ENCODE measurements at places on chromosomes 4 and X.

DNA sequence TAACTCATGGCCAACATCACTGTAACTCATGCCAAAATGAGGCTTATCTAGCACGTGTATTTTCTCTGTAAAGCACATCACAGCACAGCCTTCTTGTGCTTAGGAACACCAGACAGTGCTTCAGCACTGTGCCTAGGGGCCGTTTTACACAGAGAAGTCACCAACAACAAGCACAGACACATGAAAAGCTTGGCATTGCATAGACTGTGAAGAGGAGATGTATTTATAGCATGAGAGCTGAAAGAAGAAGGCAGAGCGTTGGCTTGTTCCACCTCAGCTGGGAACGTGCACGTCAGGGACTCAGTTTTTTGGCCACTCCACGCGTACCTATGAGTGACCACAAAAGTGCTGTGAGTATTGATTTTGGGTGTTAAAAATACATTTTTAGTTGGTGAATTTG is 116.3 kb upstream of the SFRP2 start:
- no peak for DNase-seq

DNA sequence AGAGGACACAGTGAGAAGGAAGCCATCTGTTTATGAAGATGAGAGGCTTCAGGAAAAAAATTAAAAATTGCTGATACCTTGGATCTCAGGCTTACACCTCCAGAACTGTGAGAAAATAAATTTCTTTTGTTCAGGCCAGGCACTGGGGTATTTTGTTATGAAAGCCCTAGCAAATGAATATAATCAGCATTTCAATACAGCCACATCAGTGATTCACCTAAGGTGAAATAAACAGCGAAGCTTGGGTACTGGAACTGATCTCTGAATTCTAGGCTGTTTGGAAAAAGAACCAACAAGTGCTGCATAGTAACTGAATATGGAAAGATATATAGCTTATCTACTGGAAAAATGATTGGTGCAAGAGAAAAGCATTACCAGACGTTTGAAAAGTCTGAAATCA is 88.5 kb downstream of the PDS5A start:
- no peak for DNase-seq

DNA sequence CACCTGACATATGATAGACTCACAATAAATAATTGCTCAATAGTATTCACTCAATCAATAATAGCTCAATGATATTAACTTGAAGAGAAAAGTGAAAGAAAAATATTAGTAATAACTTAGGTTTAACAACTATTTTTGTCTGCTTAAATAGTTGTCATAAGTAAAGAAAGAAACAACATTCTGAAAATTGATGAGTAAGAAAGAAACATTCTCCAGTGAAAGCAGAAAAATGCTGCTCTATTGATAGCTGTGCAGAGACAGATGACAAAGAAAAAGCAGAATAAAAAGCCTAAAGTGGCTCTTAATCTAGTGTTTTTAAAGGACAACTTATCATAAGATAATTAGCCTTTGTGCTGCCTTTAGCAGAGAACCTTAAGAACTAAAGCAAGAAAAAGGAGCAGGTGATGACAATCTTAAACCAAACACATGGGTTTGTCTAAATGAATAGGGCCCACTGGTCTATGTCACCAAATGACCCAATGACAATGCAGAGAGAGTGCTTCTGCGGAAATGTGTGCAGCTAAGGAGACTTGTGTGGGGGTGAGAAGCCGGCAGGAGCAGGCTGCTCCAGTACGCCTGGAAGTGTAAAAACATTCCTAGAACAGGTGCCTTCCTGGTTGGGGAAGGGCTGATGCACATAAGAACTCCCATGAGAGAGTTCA is 13.2 kb downstream of the HS3ST1 start:
- DNase-seq = no peak

DNA sequence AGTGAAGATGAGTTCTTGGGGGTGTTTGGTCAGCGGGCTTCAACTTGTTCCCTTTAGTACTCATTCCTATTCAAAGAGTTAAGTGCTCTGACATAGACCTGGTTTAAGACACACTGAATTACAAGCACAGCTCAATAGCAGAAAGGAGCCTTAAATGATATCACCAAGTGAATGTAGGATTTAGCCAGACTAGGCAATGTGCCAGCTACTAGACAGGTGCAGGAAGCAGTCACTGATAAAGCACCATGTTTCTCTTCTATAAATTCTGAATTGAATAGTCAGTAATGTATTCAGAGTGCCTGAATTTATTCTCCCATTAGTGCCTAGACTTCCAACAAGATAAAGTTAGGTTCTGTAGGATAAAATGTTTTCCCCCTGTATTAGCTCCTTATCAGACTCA is 63.6 kb downstream of the ASB9 start:
- peak; percentile 2 for DNase-seq

- DNase-seq = no peak
Measured at GRCh38 chr4:125710766-125711165, 396.0 kb downstream of the FAT4 start.

DNA sequence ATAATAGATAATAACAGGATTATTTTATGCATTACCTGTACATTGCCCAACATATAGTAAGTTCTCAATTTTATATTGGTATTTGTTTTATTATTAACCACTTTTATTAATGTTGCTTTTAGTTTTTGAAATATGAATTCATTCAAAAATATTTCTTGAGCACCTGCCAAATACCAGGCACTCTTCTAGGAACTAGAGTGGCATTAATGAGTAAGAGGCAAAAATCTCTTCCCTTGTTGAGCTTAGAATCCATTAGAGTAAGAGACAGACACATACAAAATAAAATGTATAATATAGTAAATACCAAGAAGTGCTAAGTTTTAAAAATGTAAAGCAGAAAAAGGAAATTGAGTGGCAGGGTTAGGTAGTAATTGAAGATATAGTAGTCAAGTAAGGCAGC is 45.8 kb downstream of the TET2 start:
- no peak for DNase-seq

DNA sequence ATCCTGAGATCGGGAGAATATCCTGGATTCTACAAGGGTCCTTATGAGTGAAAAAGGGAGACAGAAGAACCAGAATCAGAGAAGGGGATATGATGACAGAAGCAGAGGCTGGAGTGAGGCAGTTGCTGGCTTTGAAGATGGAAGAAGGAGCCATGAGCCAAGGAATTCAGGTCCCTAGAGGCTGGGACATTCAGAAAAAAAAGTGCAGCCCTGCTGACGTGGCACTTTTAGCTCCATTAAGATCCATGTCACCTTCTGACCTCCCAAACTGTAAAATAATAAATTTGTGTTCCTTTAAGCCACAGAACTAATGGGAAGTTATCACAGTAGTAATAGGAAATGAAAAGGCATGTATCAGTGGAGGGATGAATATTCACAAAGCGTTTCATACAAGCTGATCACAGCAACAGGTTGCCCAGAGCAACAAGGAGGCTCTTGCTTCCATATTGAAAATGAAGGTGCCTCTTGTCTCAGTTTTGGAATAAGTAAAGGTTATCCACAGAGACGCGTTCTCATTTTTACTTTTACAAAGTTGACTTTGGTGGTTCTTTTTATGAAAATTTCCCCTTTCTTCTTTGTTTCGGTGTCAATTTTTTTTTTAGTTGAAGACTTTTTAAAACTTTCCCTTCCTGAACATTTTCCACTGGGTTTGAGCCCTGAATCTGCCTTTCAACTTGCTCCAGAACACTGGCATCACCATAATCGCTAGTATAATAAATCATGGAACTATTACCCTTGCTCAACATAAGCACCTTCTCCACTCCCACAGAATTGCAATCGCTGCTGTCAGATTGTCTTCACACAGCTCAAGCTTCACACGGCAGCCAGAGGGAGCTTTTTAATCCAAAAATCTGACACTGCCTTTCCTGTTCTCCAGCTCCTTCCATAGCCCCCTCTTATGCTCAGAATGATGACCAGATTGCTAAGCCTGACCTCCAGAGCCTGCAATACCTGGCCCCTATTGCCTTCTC is 127.6 kb upstream of the RBPJ start:
- no peak for DNase-seq

DNA sequence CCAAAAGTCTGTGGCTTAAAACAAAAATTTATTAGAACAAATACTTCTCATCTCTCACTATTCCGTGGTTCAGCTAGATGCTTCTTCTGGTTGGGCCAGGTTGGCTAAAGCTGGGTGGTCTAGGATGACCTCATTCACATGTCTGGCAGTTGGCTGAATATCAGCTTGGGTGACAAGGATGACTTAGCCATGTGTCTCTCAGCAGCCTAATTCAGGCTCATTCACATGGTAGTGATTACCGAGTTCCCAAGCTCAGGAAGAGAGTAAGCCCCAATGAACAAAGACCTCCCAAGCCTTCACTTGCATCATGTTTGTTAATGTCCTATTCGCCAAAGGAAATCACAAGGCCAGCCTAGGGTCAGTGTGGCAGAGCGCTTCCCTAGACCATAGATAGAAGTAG is 119.4 kb downstream of the FANCB start:
- DNase-seq = no peak

DNA sequence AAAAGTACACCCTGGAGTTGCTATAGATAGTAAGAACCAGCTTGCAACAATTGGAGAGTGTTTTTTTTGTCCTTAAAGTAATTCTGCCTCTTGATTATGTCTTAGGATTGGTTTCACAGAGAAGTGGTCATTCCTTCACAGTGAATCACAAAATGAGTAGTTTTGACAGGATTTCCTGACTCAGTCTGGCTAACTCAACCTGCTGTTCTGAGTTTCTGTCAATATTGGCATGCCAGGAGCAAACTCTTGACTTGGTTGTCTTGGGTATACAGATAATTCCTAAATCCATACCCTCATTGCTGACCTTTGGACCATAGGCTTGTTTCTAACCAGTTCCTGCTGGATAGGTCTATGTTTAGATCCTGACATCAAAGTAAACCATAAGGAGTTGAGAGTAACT is 9.4 kb downstream of the FHIP1A start:
- no peak for DNase-seq

DNA sequence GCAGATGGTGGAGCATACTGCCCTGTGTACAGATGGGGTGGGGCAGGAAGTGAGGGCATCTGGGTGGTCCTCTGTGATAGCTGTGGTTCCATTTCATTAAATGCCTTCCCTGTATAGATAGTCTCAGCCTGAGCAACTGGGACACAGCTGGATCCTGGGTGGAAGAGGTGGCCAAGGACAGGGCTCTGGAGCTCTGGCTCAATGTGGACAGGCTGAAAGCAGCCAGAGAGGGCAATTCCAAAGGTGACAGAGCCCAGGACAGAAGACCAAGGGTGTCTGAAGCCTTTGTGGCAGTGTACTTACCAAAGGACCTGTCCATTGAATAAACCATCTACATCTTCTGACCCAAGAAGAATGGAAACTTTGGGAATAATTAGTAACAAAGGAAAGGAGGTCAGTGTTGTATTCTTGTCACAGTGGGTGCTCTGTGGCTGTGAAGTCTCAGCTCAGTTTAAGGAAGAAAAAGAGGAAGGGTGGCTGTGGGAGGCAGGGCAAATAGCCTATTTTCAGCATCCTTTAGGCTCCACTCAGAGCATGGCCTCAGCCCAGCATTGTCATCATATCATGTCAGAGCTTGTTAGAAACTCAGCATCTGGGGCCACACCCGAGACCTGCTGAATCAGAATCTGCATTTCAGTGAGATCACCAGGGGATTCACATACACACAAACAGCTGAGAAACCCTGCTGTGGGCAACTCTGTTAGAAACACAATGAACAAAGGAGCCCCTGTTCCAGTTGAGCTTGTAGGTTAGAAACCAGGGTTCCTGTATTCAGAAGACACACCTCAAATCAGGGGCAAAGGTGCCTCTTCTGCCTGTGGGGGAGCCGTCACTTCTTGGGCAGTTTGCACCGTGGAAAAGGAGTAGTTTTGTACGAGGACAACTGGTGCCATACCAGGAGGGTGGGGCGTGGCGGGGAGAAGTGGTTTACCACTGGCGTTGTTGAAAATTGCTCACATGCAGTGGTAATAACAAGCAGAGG is 168.6 kb downstream of the PTTG2 start:
- no peak for DNase-seq

DNA sequence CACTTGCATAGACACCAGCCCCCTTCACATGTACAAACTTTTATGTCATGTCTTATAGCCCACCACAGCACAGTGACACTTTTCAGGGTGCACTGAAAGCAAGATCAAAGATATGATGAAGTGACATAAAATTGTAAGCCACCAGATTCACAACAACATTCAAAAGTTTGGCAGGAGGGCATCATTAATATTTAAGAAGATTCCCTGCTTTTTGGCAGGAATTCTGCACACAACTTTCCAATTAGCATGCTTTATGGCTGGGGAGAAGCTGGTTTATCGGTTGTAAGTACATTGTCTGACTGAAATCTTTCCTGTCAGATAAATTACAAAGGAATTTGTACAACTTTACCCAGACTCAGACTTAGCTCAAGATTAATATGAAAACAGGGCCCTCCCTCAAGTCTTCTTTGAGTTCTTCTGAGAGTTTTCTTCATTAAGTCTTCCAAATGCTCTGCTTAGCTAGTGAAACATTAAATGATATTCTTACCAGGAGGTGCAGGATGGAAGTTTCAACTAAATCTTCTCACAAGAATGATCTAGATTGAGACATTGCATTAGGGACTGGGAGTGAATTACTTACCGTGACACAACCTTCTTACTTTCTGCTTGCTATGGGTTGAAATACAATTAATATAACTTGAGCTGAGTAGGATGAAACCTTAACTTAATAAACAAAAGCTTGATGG is 523.8 kb downstream of the PPARGC1A start:
- DNase-seq = no peak

GRCh38 chr4:184282895-184283654 is 65.4 kb upstream of the ENPP6 start:
- no peak for DNase-seq

DNA sequence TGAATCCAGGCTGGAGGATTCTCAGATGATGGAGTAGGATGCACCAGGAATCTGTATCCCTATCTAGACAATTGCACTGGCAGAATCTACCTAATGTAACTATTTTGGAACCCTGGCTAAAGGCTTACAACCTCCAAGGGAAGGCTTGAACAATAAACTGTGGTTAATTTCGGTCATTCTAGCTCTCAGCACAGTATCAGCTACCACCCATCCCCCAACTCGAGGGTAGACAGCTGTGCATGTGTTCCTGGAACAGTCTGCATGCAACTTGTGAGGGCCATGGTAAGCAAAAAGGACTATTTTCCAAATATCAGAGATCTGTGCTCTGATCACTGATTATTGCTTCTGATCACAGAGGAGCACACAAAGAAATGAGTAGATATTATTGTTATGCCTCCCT is 34.0 kb downstream of the ELF2 start:
- no peak for DNase-seq

GRCh38 chr4:150518559-150518958 is 63.4 kb upstream of the MAB21L2 start:
- DNase-seq = no peak

- DNase-seq = peak; percentile 63
Measured at GRCh38 chrX:54640736-54641135, 110.7 kb downstream of the GNL3L start.

- no peak for DNase-seq
Measured at GRCh38 chr4:68962868-68963267, 11.3 kb upstream of the UGT2A3 start.

DNA sequence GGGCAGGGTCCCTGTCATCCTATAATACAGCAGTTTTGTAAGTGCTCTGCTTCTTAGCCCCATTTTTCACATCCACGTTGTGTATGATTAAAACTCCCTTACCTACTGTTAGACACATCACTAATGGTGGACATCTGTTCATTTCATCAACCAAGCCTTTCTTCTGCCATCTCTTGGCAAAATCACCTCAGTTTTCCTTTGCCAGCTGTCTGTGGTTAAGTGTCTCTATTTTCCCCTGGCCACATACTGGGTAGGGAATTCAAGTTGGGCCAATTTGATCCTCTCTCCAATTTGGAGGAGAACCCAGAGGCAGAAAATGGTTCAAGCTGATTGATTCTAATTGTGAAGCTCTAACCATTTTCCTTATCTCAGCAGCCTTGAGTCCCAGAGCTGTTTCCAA is 436.1 kb downstream of the PCDH7 start:
- no peak for DNase-seq

- no peak for DNase-seq
Measured at GRCh38 chr4:47641755-47642154, 156.7 kb downstream of the ATP10D start.
